ENCODE measurements at places on chromosomes 12 and 14. TPM values are rescaled to one million over a fixed set of nuclear protein-coding genes. Genes with fewer than 3 reads are reported as not detected.

Gene CARMIL3
- 0.35 TPM for total RNA-seq

Gene GCN1
- 55.1 TPM for total RNA-seq

Gene SPTSSA
- total RNA-seq = 36.6 TPM

Gene SSTR1
- not detected for total RNA-seq

Gene TDP1
- 14.1 TPM for total RNA-seq

Gene TMCC3
- total RNA-seq = 1.1 TPM

Gene PTPRR
- total RNA-seq = 0.20 TPM

Gene P2RX7
- not detected for total RNA-seq

Gene TAS2R10
- not detected for total RNA-seq

Gene ZFHX2
- total RNA-seq = 0.76 TPM

Gene GLIPR1L1
- not detected for total RNA-seq

Gene NACA
- 1,485 TPM for total RNA-seq

Gene TAS2R7
- total RNA-seq = not detected

Gene AMN1
- 9.0 TPM for total RNA-seq

Gene TSPAN11
- total RNA-seq = 0.05 TPM

Gene GPR68
- 0.20 TPM for total RNA-seq

Gene CCDC197
- total RNA-seq = not detected

Gene SMIM41
- not detected for total RNA-seq

Gene RNF212B
- total RNA-seq = not detected

Gene DAO
- total RNA-seq = not detected

Gene REP15
- total RNA-seq = 0.22 TPM

Gene CNTN1
- total RNA-seq = 35.1 TPM

Gene PSEN1
- 65.9 TPM for total RNA-seq

Gene SLCO1B1
- 0.39 TPM for total RNA-seq

Gene PMCH
- not detected for total RNA-seq

Gene NR1H4
- not detected for total RNA-seq

Gene GPRC5A
- 313 TPM for total RNA-seq

Gene NFATC4
- 0.42 TPM for total RNA-seq

Gene TMEM132C
- not detected for total RNA-seq

Gene SMIM10L1
- total RNA-seq = 8.0 TPM

Gene C2CD5
- total RNA-seq = 12.6 TPM

Gene OR4K13
- total RNA-seq = not detected

Gene CHGA
- total RNA-seq = 1.0 TPM

Gene YLPM1
- 35.8 TPM for total RNA-seq

Gene FLRT2
- 3.2 TPM for total RNA-seq

Gene C3AR1
- total RNA-seq = not detected

Gene ASIC1
- total RNA-seq = 6.1 TPM

Gene KRT74
- total RNA-seq = not detected

Gene DLGAP5
- total RNA-seq = 32.8 TPM

Gene MGAT4C
- not detected for total RNA-seq

Gene PLA2G1B
- total RNA-seq = not detected

Gene TUBA1A
- 202 TPM for total RNA-seq
